ENCODE measurements at places on chromosomes 16 and 17. TPM values are rescaled to one million over a fixed set of nuclear protein-coding genes. Genes with fewer than 3 reads are reported as not detected.
A peak's percentile ranks its signal among the peaks of the same experiment; 100 is the strongest.

GRCh38 chr16:2179576-2179975, 16.8 kb downstream of the CASKIN1 start:
- DNase-seq = no peak
- H3K4me1 ChIP-seq = no peaks in the 10 kb centered on the region
- no peaks in the 10 kb centered on the region for H3K27me3 ChIP-seq
- H3K4me3 ChIP-seq = no peak overlapping the region
- H3K36me3 ChIP-seq = peaks cover 30% of the 10 kb centered on the region

The EFCAB13 gene
- total RNA-seq = 6.9 TPM

DNA sequence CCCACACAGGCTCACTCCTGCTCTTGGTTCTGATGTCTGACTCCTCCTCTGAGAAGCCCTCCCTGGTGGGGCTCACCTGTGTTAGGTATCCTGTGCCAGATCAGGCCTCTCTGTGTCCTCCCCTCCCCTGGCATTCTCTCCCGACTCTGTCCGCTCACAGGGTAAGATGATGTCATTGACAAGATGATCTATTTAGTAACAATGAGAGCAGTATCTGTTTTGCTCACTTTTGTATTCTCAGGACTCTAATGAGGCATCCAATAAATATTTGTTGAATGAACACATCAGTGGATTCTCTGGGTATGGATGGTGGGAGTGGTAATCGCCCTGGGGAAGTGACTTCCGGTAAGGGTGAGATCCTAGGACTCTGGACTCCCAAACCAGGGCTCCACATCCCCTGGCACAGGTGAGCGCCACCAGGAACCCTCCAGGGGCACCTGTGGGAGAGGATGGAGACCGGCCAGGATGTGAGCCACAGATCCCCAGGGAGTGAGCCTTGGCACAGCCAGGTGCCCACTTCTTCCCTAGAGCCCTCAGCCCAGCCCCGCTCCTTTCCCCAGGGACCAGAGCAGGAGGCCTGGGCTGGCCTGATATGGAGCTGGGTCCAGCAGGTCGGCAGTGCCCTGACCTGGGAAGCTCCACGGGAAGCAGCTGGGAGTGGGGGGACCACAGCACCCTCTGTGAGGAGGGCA, 5.4 kb upstream of the HAP1 start:
- peaks cover 6% of the 10 kb centered on the region for H3K4me1 ChIP-seq
- no peak overlapping the region for H3K4me3 ChIP-seq
- H3K27me3 ChIP-seq = peaks cover 34% of the 10 kb centered on the region
- no peaks in the 10 kb centered on the region for H3K36me3 ChIP-seq

GRCh38 chr16:2095918-2096582, 39.6 kb downstream of the PKD1 start:
- H3K27ac ChIP-seq = peak overlapping the region; percentile 23
- H3K4me3 ChIP-seq = no peak overlapping the region
- peak; percentile 91 for DNase-seq
- H3K27me3 ChIP-seq = no peaks in the 10 kb centered on the region
- H3K4me1 ChIP-seq = peaks cover 7% of the 10 kb centered on the region

GRCh38 chr16:20023190-20023589, 50.5 kb downstream of the GPR139 start:
- no peak overlapping the region for H3K4me3 ChIP-seq
- no peaks in the 10 kb centered on the region for H3K36me3 ChIP-seq
- no peaks in the 10 kb centered on the region for H3K27me3 ChIP-seq
- DNase-seq = no peak
- no peak overlapping the region for H3K27ac ChIP-seq

The IGF2BP1 gene
- total RNA-seq = 0.59 TPM

The FBXO39 gene
- total RNA-seq = 0.59 TPM

DNA sequence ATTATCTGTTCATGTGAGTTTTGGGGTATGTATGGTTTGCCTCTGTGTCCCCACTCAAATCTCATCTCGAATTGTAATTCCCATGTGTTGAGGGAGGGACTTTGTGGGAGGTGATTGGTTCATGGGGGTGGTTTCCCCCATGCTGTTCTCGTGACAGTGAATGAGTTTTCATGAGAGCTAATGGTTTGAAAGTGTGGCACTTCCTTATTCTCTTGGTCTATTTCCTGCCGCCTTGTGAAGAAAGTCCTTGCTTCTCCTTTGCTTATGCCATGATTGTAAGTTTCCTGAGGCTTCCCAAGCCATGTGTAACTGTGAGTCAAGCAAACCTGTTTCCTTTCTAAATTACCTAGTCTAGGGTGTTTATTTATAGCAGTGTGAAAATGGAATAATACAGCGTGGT, 128.1 kb upstream of the HS3ST4 start:
- no peaks in the 10 kb centered on the region for H3K27me3 ChIP-seq
- no peaks in the 10 kb centered on the region for H3K36me3 ChIP-seq
- no peak for DNase-seq
- H3K4me3 ChIP-seq = no peak overlapping the region
- no peak overlapping the region for H3K27ac ChIP-seq
- no peaks in the 10 kb centered on the region for H3K4me1 ChIP-seq

DNA sequence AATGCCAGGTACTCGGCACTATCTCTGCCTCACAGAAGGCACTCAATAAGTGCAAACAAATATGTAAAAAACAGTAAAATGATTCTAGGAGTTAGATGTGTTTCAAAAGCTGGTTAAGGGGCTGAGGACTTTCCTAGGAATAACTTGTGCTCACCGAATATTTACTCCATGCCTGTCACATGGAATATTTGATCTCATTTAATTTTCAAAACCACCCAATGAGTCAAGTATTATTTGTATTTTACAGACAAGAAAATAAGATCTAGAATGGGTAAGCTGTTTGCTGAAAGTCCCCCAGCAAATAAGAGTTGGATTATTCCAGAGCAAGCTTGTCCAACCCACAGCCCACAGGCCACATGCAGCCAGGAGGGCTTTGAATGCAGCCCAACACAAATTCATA, 34.6 kb upstream of the LYRM9 start:
- H3K27me3 ChIP-seq = peaks cover 8% of the 10 kb centered on the region
- no peaks in the 10 kb centered on the region for H3K36me3 ChIP-seq
- H3K4me1 ChIP-seq = no peaks in the 10 kb centered on the region
- no peak for DNase-seq
- H3K4me3 ChIP-seq = no peak overlapping the region
- H3K27ac ChIP-seq = no peak overlapping the region

GRCh38 chr17:76462556-76463290, 4.7 kb upstream of the AANAT start:
- no peak overlapping the region for H3K4me3 ChIP-seq
- H3K36me3 ChIP-seq = no peaks in the 10 kb centered on the region
- no peak overlapping the region for H3K27ac ChIP-seq

The NATD1 gene
- 15.2 TPM for total RNA-seq

GRCh38 chr17:48494335-48494734, 36.5 kb downstream of the HOXB1 start:
- H3K4me3 ChIP-seq = no peak overlapping the region
- DNase-seq = peak; percentile 89
- no peaks in the 10 kb centered on the region for H3K36me3 ChIP-seq
- no peak overlapping the region for H3K27ac ChIP-seq
- H3K4me1 ChIP-seq = peaks cover 13% of the 10 kb centered on the region
- H3K27me3 ChIP-seq = peaks cover 6% of the 10 kb centered on the region

The GNGT2 gene
- total RNA-seq = not detected

The CSH1 gene
- total RNA-seq = not detected

The CD7 gene
- not detected for total RNA-seq

GRCh38 chr16:58511933-58512815, 3.1 kb upstream of the SETD6 start:
- H3K4me1 ChIP-seq = peaks cover 8% of the 10 kb centered on the region
- H3K4me3 ChIP-seq = no peak overlapping the region
- DNase-seq = peak; percentile 93

DNA sequence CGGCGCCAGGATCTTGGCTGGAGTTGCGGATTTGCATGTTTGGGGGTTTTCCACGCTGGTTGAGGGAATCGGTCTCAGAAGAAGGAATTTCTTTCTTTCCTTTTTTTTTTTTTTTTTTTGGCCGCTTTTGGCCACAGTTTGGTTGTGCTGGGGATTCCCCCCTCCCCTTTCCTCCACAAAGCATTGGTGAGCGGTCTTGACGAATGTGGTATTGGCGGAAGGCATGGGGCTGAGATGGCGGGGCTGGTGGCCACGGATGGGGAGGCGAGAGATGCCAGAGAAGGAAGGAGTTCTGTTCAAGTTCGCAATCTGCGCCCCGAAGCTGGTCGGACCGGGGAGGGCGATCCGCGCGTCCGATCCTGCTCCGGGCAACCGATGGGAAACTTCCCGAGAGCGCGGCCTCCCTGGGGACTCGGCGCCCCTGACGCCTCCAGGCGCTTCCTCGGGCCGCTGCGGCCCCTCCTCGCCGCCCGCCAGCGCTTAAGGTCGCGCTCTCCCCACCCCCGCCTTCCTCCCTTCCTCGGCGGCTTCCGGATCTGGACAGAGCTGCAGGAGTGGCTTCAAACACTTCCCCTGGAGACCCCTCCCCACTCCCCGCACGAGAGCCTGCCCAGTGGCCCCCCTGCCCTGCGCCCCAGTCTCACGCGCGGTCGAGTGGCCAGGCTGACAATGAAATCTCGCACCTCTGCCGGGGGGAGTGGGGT, 43.2 kb downstream of the RAI1 start:
- peak overlapping the region; percentile 11 for H3K27ac ChIP-seq
- H3K36me3 ChIP-seq = no peaks in the 10 kb centered on the region
- peak; percentile 97 for DNase-seq
- no peaks in the 10 kb centered on the region for H3K27me3 ChIP-seq
- peak overlapping the region; percentile 75 for H3K4me3 ChIP-seq

DNA sequence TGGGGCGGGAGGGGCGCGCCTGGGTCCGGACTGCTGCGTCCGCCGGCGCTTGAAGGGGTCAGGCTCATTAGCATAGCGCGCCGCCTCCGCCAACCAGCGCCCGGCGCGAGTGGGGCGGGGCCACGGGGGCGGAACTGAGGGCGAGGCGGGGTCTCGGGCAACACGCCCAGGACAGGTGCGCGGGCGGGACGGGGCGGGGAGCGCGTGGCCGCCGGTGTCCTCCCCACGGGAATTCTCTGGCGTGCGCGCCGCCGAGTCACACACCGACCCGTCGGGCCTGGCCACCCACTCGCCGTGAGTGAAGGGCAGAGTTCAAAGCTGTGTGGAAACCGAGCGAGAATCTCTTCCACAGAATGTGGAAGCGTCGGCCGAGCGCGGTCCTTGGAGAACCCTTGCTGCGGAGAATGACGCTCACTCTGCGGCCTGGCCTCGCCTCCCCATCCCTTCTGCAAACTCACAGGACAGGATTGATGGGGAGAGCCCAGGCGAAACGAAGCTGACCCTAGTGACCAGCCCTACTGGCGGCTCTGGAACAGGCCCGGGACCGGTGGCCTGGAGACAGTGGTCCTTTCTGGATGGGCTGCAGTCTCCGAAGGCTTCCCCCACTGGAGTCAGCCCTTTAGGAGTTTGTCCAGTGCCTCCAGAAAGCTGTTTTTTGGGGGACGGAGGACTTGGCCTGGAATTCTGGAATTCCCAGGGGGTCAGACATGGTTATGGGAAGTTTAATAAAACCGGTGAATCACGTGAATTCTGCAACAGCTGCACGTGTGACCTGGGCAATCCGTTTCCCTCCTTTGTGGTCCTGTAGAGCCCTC, at the start of gene SNAI3:
SNAI3 (minus strand) TSS at position 69 of the 815 bp plus-strand sequence. CDS start 101 bp downstream, outside the sequence.
- H3K4me1 ChIP-seq = peaks cover 28% of the 10 kb centered on the region
- H3K4me3 ChIP-seq = peak within 1 kb of the TSS; percentile 66
- H3K27me3 ChIP-seq = peaks cover 16% of the 10 kb centered on the region
- H3K27ac ChIP-seq = no peak within 1 kb of the TSS

GRCh38 chr17:63224644-63225043, 221.5 kb downstream of the CYB561 start:
- H3K36me3 ChIP-seq = no peaks in the 10 kb centered on the region
- H3K27me3 ChIP-seq = no peaks in the 10 kb centered on the region
- no peaks in the 10 kb centered on the region for H3K4me1 ChIP-seq
- no peak overlapping the region for H3K4me3 ChIP-seq
- H3K27ac ChIP-seq = no peak overlapping the region

- no peaks in the 10 kb centered on the region for H3K36me3 ChIP-seq
- DNase-seq = no peak
- H3K27ac ChIP-seq = no peak overlapping the region
Measured at GRCh38 chr17:11308531-11308930, 67.5 kb downstream of the SHISA6 start.

The PERCC1 gene
- not detected for total RNA-seq

- H3K27ac ChIP-seq = no peak overlapping the region
- H3K36me3 ChIP-seq = peaks cover 18% of the 10 kb centered on the region
Measured at GRCh38 chr17:44677136-44677535, 12.4 kb downstream of the CCDC43 start.

GRCh38 chr16:67764158-67764667, 42.1 kb downstream of the RANBP10 start:
- no peak overlapping the region for H3K27ac ChIP-seq
- H3K4me3 ChIP-seq = no peak overlapping the region
- no peak for DNase-seq
- no peaks in the 10 kb centered on the region for H3K4me1 ChIP-seq
- no peaks in the 10 kb centered on the region for H3K27me3 ChIP-seq

The GFAP gene
- under 0.01 TPM for total RNA-seq

DNA sequence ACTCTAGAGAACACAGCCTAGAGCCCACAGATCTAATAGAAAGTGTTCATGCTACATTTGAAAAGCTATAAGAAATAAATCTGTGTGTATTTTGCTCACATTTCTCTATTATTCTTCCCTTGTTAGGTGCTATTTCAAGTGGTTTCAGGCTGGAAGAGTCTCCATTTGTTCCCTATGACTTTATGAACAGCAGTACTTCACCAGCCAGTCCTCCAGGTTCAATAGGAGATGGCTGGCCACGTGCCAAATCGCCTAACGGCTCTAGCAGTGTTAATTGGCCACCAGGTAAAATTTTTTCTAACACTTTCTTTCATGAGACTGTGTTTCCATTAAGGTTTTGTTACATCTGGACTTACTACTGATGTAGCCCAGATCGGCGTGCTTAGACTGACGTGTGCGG, 30.7 kb upstream of the SLC5A11 start:
- H3K27me3 ChIP-seq = no peaks in the 10 kb centered on the region
- H3K36me3 ChIP-seq = peaks cover 76% of the 10 kb centered on the region
- no peak for DNase-seq
- H3K4me1 ChIP-seq = peaks cover 7% of the 10 kb centered on the region
- no peak overlapping the region for H3K27ac ChIP-seq
- no peak overlapping the region for H3K4me3 ChIP-seq

DNA sequence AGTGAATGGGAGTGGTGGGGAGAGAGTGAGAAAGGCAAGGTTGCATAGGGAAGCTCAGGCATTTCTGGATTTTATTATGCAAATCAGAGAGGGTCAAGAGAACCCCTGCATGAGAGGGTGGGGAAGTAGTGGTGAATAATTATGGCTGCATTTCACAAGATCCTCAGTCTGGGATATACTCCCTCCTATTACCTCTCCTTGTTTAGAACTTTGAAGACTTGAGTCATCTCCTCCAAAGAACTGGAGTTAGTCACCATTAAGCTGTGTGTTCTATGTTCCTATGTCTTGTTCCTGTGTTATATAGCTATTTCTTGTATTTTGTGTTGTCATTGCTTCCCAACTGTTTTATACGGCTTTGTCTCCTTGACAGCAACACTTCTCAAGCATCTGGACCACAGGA, 18.4 kb downstream of the SOX9 start:
- H3K36me3 ChIP-seq = no peaks in the 10 kb centered on the region
- peaks cover 2% of the 10 kb centered on the region for H3K27me3 ChIP-seq
- H3K4me3 ChIP-seq = no peak overlapping the region
- DNase-seq = no peak
- H3K27ac ChIP-seq = no peak overlapping the region

Measured in osteoblast (primary cell).